ENCODE measurements at places on chromosomes 16 and 17.
A peak's percentile ranks its signal among the peaks of the same experiment; 100 is the strongest.

GRCh38 chr16:23334457-23334853 lies 32.4 kb downstream of the SCNN1B start:
- no peak for DNase-seq

DNA sequence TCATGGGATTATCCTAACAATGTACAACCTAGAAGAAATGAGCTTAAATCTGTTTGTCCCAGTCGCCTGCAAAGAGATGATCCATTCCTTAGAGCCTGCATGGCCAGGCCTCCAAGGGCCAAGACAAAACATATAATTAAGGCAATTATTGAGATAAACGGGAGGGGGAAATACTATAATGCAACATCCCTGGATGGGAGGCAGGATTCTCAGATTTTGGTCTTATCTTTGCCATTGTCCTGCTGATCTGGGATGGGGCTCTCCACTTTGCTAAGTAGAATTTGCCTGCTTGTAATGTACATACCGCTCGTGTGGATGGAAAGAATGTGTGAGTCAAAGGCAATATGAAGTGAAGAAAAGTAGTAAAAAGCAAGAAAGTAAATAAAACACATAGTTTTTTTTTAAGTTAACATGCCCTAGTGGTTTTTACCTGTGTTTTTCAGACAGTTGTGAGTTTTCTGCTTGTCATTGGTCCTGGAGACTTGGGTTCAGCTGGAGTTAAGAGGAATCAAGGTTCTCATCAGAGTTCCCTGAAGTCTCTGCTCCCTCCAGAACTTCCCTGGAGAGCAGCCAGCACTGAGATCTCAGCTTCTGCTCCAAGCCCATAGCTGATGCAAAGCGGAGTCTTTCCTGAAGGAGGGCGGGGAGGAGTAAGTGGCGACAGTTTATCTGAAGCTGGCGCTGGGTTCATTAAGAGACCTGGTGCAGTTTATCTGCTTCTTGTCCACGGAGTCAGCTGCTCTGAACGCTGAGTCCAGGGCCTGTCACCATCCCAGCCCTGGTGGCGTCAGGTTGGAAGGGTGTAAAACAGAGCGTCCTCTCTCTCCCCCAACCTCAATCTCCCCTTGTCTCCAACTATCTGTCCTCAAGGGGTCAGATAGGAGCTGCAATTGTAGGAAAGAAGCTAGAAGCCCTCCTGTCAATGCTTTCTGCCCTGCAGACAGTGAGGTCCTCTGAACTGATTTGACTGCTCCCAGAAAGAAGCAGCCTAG lies 30.1 kb downstream of the HOXB1 start:
- DNase-seq: peak; percentile 7

DNA sequence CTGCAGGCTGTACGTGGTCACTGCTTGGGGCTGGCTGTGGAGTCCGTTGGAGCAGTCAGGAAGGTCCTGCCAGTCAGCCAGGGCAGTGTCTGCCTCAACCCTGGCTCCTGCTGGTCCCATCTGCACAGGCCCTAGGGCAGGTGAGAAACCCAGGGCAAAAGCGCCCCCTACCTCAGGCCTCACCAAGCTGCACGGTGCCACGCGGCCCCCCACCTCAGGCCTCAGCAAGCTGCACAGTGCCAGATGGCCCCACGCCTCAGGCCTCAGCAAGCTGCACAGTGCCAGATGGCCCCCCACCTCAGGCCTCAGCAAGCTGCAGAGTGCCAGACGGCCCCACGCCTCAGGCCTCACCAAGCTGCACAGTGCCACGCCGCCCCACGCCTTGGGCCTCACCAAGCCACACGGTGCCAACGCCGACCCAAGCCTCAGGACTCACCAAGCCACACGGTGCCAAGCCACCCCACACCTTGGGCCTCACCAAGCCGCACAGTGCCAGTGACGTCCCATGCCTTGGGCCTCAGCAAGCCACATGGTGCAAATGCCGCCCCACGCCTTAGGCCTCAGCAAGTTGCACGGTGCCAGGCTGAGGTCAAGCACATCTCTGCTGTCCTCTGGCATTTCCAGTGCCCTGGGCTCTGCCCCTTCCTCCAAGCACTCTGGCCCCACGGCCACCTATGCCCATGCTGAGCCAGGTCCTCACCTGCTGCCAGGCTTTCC lies 5.5 kb downstream of the TMEM204 start:
- DNase-seq: no peak

DNA sequence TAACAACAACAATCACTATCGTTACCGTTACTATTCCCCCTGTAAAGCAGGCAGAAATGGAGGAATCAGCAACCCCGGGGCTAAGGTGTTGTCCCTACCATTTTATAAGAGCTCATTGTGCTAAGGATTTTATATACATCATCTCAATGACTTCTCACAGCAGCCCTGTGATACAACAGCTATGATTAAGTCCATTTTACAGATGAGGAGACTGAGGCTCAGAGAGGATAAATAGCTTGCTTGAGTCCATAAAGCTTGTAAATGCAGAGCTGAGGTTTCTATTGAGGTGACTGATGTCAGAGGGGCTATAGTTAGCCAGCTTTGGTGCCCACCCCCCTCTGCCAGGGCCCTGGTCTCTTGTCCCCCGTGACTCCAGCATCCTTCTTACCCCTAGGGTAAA lies 16.7 kb upstream of the PDK2 start:
- no peak for DNase-seq

GRCh38 chr16:61409604-61410003 lies 626.6 kb downstream of the CDH8 start:
- no peak for DNase-seq

DNA sequence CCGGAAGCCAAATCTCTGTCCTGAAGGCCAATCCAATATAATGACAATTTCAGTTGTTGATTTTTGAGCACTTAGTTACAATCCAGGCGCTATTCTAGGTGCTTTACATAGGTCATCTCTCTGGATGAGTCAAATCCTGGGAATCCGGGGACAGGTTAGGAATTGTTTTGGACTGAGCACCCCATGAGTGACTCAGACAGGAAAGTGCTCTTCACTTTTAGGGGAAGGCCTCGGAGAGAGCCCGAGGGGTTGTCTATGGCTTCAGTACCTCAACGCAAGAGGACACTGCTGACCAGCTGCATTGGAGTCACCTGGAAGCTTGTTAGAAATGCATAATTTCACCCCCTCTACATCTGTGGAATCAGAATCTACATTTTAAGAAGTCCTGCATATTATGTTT lies 108.8 kb downstream of the IRX5 start:
- DNase-seq: no peak

GRCh38 chr16:87765473-87765775 lies 362 bp downstream of the KLHDC4 start:
- peak; percentile 33 for DNase-seq

DNA sequence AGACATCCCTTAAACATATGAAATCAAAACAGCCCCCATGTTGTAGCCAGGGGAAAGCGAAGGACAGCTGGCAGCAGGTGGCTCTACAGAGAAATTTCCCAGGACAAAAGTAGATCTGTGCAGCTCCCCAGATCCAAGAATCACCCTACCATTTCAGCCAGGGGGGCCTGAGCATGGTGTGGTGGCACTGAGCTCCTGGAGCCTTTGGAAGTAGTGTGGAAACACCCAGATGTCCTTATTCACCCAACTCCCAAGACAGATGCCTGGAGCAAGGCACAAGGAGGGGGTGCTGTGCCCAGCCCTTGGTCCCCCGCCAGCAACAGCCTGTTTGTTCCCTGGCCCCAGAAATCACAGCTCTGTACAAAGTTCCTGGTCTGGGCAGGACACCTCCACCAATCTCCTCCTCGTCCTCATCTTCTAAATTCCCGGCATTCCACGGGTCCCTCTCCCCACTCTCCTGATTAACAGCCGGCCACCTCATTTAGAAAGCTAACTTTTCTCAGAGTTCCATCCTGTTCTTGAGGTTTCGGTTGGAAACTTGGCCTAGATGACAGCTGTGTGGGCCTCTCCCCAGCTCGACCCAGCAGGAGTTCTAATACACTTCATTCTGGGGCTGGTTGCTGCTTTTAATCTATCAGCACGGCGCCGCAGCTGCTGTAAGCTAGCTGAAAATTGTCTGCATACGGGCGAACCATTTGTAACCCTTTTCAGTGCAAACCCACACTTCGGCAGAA lies 191.1 kb downstream of the C16orf78 start:
- DNase-seq: no peak

DNA sequence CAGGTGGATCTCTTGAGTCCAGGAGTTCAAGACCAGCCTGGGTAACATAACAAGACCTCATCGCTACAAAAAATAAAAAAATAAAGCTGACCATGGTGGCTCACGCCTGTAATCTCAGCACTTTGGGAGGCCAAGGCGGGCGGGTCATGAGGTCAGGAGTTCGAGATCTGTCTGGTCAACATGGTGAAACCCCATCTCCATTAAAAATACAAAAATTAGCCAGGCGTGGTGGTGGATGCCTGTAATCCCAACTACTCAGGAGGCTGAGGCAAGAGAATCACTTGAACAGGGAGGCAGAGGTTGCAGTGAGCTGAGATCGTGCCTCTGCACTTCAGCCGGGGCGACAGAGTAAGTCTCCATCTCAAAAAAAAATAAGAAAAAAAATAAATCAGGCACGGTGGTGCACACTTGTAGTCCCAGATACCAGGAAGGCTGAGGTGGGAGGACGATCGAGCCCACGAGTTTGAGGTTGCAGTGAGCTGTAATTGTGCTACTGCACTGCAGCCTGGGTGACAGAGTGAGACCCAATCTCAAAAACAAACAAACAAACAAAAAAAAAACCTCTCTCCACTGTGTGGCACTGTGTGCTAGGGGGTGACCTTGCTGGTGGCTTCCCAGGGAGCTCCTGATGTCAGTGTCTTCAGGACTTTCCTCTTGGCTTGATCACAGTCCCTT lies 19.8 kb upstream of the MAPK3 start:
- no peak for DNase-seq

DNA sequence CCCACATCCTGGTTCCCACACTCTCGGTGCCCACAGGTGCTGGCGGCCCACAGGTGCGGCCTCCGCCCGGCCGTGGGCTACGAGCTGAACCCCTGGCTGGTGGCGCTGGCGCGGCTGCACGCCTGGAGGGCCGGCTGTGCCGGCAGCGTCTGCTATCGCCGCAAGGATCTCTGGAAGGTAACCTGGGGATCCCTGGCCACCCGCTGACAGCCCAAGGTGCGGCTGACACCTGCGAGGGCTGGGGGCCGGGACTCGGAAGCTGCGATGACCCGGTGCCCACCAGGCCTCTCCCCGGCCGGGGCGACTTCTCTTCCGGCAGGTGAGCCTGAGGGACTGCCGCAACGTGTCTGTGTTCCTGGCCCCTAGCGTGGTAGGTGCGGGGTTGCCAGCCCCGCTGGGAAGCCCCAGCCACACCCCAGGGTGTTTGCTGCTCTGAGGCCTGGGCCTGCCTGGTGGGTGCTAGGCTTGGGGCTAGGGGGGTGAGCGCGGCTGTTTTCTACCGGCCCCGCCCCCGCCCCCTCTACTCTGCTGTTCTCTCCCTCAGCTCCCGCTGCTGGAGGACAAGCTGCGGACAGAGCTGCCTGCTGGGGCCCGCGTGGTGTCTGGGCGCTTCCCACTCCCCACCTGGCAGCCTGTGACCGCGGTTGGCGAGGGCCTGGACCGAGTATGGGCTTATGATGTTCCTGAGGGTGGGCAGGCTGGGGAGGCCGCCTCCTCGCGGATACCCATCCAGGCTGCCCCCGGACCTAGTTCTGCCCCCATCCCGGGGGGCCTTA lies 1.0 kb downstream of the ANTKMT start:
- no peak for DNase-seq

DNA sequence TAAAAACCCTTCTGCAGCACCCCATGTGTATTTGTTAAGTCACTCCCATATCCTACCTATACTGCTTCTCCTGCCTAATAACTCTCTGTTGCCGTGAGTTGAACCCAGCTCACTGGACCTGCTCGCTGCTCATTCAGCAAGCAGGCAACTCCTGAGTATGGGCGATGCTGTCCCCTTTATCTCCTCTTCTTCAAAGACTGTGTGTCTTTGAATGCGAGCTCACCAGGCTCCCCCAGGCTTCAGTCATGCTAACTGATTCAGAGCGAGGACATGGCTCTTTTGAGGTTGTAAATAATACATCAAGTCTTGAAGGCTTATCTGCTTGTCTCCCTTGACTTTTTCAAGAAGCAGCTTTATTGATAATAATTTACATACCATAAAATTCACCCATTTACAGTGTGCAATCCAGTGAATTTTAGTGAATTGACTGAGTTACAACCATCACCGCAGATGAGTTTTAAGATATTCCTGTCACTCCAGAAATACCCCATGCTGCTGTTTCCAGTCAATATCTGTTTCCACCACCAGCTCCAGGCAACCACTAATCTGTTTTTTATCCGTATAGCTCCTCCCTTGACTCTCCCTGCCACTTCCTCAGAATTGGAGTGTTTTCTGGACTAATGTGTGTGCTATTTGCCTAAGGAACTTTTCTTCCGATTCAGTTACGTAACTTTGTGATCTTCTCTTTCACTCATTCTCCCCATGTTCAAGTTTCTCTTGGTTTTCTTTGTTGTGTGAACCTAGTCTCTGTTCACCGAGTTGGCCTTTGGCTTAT lies 132.2 kb downstream of the SPECC1 start:
- DNase-seq: no peak

DNA sequence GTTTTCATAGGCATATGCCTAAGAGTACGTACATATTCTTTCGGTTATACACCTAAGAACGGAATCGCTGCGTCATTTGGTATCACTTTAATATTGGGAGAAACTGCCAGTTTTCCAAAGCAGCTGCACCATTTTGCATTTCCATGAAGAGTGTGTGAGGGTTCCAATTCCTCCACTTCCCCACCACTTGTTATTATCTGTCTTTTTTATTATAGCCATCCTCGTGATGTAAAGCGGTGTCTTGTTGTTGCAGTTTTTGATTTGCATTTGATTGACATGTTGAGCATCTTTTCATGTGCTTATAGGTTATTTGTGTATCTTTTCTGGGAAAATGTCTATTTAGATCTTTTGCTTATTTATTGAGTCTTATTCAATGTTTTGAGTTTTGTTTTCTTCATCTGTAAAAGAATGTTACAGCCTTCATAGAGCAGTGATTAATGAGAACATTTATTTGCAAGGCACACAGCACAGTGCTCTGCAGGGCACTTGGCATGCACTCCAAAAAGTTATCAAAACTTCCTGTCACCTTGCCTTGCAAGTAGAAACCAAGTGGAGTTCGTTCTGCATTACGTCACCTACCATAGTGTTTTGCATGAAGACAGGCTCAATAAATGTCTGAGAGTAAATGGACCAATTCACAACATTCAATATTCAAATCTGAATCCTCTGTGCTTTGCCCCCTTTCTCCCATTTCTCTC lies 26.6 kb upstream of the ST6GALNAC1 start:
- no peak for DNase-seq
